ENCODE measurements at places on chromosomes 6 and 20.

DNA sequence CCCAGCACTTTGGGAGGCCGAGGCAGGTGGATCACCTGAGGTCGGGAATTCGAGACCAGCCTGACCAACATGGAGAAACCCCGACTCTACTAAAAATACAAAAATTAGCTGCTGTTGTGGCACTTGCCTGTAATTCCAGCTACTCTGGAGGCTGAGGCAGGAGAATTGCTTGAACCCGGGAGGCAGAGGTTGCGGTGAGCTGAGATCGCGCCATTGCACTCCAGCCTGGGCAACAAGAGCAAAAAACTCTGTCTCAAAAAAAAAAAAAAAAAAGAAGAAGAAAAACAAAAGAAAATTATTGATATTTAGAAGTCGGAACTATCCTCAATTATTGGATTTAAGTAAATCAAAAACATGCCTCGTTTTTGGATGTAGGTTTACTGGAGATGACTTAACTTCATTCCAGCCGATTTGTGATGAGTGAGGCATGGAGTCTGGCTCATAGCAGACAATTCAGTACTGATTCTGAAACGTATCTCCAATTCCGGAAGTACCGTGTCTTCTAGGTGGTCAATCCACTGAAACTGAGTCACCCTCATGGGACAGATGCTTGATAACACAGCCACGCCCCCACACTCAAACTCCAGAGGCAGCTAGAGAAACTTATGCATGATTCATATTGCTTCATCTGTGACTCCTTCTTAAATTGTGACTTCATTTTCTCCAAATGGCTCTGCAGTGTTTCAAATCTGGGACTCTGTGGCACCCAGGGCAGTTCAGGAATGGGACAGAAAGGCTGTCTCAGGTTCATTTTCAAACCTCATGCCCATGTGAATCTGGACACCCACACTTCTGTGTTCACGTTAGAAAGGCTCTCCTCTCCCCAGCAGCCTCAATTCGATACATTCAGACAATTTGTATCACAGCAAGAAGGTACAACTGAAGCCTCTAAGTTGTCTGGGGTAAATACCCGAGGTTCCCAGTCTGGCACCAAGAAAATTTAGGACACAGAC lies 110.4 kb upstream of the ARMC2 start:
- DNase-seq = no peak

DNA sequence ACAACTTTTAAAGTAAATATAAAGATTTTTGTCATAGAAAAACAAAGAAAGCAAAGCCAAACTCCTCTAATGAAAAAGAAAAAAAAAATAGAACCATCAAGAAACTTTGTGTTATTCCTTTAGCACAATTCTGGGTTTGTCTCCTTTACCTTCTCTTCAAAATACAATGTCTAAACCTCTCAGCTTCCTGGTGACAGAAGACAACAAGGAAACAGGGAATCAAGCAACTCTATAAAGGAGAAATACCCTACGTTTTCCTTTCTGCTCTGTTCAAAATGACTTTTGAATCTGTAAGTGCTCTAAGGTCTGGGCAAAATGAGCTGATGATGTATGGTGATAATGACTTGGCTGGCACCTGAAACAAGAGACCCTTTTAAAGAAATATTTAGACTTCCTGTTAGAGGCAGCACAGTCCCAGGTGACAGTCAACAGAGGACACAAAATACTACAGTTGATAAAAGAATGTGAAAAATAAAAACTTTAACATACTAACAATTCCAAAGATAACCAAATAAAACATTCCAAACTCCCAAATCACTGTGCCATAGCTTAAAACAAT lies 101.4 kb downstream of the PRDM1 start:
- no peak for DNase-seq

DNA sequence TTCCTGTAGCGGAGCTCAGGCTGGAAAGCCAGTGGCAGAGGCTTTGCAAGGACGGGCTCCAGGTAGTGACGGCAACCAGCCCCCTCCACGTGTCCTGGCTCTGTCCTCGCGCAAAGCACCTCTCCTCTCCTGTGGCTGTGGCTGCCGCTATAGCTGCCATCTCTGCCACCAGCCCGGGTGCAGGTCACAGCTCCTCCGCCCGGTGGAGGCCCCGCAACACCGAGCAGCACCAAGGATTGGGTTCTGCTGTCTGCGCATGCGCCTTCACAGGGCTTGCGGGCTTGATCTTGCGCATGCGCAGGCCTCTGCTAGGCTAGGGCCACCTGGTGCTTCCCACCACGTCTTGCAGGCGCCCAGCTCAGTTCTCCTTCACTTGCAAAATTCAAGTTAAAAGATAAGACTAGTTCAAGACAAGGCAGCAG lies 625.4 kb downstream of the QKI start:
- no peak for DNase-seq

- no peak for DNase-seq
Measured at GRCh38 chr20:39706184-39706663, 744.1 kb downstream of the DHX35 start.

Measured in WTC11 (cell line).